ENCODE measurements at places on chromosomes 7 and 10.
A peak's percentile ranks its signal among the peaks of the same experiment; 100 is the strongest.

DNA sequence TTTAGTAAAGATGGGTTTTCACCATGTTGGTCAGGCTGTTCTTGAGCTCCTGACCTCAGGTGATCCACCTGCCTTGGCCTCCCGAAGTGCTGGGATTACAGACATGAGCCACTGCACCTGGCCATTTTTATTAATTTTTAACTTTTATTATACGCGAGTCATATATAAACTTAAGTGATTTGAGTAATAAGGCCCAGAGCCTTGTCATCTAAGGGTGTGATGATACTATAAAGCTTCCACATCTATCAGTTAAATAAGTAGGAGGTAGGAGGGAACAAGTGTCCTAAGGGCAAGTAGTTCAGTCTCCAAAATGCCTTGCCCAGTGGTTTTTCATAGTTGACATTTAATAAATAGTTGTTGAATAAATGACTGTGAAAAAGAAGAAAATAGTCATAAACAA lies 13.3 kb upstream of the HILPDA start:
- DNase-seq: no peak

- peak; percentile 55 for DNase-seq
Measured at GRCh38 chr10:117503244-117504205, 39.0 kb upstream of the EMX2 start.

GRCh38 chr10:75640803-75641202 lies 209.4 kb downstream of the LRMDA start:
- DNase-seq: no peak

- no peak for DNase-seq
Measured at GRCh38 chr7:2164646-2165045, 68.1 kb downstream of the MAD1L1 start.

- DNase-seq: no peak
Measured at GRCh38 chr7:91185771-91186170, 78.5 kb upstream of the FZD1 start.

DNA sequence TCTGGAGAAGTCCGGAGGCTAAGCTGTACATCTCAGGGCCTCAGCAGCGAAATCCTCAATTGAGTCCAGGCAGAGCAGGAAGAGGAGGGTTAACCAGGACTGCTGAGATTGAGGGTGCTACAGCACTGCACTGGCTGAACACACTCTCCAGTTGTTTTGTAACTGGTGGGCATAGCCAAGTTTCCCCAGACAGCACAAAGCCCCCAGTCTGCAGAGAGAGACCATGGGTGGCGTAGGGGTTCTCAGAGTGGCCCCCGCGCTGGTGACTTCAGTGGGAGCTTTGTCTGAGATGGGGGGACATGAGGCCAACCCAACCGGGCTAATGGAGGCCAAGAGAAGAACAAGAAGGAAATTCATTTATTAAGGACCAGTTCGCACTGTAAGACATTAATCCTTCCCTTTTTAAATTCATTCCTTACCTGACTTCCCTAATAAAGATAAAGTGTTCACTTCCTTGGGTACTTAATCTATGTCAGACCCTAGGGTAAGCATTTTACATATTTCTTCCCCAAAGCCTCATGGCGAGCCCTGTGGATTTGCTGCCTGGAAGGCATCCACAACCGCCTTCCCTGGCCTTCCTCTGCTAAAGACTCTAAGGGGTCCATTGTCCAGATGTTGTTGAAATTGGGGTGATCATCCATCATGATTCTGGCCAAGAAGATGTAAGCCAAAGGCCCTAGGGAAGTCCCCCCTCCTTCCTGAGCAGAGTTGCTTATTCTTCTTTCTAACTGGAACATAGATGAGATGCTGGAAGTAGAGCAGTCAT lies 121.4 kb upstream of the CHST15 start:
- no peak for DNase-seq

Data from muscle of arm (tissue), 14 donors.